Psoas muscle (tissue), 8 donors: ENCODE measurements at places on chromosomes 4 and X. TPM values are rescaled to one million over a fixed set of nuclear protein-coding genes. Genes with fewer than 3 reads are reported as not detected.

DNA sequence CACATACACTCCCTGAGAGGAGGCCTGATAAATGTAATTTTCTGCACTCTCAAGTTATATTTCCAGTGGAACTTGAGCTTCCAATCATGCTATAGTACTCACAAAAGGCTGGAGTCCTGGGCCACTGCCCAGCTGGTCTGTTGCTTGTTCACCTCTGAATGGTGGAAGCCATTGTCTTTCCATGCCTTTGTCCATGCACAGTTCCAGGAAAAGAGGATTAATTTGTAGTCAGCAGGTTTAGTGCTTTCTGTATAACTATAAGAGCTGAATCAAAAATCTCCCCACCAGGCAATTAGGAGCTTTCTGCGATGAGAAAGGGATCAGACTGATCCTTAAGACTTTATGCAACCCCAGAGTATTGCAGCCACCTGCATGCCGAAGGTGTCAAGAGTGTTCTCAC is 195.4 kb upstream of the PGRMC2 start:
- DNase-seq = no peak

DNA sequence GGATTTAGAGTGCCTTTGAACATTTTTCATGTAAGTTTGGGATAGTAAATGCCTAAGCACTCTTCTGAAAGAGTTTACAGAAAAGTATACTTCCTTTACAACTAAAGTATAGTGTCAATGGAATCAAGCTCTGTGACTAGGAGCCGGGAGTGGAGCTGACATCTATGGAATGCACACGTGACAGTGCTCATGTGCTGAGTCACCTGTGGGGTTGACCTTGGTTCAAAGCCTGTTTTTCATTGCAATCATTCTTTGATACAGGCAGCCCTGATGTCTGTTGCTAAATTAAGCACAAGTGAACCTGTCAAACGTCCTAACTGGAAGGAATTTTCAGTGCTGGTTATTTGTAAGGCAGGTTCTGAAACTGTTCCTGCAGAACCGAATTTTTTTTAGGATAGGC is 82.5 kb downstream of the GPAT3 start:
- peak; percentile 56 for DNase-seq

DNA sequence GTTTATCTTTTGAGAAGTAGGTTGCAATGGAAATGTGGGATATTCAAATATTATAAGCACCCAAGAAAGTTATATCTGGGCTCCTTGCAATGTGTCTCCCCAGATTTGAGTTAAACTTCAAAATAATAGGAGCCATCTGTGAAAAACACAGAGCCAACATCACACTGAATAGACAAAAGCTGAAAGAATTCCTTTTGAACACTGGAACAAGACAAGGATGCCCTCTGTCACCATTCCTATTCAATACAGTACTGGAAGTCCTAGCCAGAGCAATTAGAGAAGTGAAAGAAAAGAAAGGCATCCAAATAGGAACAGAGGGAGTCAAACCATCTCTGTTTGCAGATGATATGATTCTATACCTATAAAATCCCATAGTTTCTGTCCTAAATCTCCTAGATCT is 114.3 kb upstream of the IL1RAPL1 start:
- DNase-seq = no peak

GRCh38 chr4:150123087-150123486 is 44.8 kb downstream of the DCLK2 start:
- no peak for DNase-seq

Gene TECRL
- polyA plus RNA-seq = 5.0 TPM
